ENCODE measurements at places on chromosomes 16 and 17. TPM values are rescaled to one million over a fixed set of nuclear protein-coding genes. Genes with fewer than 3 reads are reported as not detected.

DNA sequence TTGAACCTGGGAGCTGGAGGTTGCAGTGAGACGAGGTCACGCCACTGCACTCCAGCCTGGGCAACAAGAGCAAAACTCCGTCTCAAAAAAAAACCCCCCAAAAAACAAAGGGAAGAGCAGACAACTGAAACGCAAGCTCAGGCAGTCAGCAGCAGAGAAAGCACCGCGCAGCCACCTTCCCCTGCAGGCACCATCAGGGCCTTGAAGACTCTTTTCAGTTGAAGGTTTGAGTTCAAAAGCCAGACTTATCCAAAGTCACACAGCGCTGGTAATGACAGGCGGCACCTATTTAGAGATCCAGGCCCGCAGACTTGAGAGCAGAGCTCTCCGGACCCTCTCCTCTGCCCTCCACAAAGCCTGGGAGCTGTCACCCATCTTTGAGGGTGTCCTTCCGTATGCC is 11.1 kb downstream of the ZBTB4 start:
- DNase-seq: no peak

- DNase-seq: peak; percentile 56
These were observed 922 bp upstream of the MRPL58 start for GRCh38 chr17:75011401-75012095.

- DNase-seq: no peak
These were observed 53.7 kb upstream of the DLX4 start for GRCh38 chr17:49915260-49915659.

- no peak for DNase-seq
These were observed 115.2 kb downstream of the LITAF start for GRCh38 chr16:11471548-11471947.

DNA sequence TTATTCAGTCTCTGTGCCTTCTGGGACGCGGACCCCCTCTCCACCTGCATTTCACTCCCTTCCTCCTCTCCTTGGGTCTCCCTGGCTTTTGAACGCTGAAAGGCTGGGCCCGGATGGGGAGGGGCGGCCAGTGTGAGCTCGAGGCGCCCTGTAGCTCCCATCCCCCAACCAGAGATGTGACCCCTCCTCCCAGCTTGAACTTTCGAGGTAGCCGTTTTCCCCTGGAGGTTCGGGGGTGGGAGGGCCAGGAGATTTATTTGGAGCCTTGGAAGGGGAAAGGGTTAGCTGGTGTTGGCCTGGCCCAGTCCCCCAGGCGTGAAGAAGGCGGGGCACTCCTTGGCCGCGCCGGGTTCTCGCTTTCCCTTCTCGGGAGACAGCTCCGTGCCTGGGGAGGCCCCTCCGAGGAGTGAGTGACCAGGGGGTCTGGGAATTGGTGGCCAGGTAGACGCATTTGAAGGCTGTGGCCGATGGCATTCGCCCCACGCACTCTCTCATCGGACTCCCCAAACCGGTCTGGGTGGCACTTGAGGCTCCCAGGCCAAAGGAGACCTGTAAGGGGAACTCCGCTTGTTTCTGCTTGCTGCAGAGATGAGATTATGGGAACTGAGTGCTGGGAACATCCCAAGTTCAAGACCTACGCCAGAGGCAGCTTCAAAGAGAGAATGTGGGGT is 942 bp downstream of the LDAF1 start:
- no peak for DNase-seq

CFAP119 gene
- total RNA-seq: 1.6 TPM

NPIPA3 gene
- total RNA-seq: 0.94 TPM

CCL1 gene
- total RNA-seq: 0.47 TPM

All from occipital lobe (tissue), 3 donors.